Ascending aorta (tissue), 2 donors: ENCODE measurements at places on chromosomes 12 and 14.

- H3K4me1 ChIP-seq: no peaks in the 10 kb centered on the region
- no peak overlapping the region for H3K27ac ChIP-seq
- no peaks in the 10 kb centered on the region for H3K27me3 ChIP-seq
- DNase-seq: no peak
Observed at GRCh38 chr14:102351023-102351422, 11.7 kb downstream of the CINP start.

DNA sequence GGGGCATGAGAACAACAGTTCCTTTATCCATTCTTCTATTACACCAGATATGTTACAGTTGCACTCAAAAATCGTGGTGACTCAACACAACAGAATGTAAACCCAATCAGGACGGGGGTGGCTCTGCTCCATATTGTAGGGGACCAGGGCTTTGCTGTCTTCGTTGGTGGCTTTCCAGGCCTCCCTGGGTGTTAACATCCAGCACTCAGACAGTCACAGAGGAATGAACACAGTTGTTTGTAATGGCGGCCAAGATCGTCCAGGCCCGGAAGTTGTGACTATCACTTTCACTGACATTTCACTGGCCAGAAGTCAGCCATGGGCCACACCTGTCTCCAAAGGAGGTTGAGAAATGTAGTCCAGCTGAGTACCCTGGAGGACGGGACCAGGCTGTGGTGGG, 204.1 kb downstream of the CACNA1C start:
- no peak overlapping the region for H3K4me3 ChIP-seq
- H3K27ac ChIP-seq: no peak overlapping the region
- no peaks in the 10 kb centered on the region for H3K36me3 ChIP-seq
- no peaks in the 10 kb centered on the region for H3K4me1 ChIP-seq

- no peaks in the 10 kb centered on the region for H3K36me3 ChIP-seq
- DNase-seq: no peak
- peaks cover 12% of the 10 kb centered on the region for H3K4me1 ChIP-seq
- peak overlapping the region; percentile 89 for H3K27ac ChIP-seq
- H3K4me3 ChIP-seq: no peak overlapping the region
Observed at GRCh38 chr12:124743479-124744272, 120.0 kb downstream of the SCARB1 start.

DNA sequence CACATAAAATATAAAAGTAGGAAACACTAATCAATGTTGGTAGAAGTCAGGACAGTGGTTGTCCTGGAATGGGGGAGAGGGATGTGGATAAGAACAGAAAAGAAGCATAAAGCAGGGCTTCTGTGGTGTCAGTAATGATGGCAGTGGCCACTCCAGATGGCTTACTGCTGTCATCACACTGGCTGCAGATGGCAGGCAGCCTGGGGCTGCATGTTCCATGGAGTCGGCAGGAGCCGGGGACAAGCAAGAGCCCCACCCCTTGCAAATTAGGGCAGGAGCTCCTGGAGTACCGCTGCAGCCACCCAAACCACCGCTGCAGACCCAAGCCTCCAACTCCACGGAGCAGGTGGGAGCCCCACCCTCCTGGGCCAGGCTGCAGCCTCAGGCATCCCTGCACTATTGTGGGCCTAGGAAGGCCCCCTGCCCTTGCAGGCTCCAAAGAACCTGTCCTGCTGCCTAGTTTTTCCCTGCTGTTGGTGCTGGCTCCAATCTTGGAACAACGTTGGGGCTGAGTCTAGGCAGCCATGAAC, 28.8 kb upstream of the SLC5A8 start:
- H3K4me1 ChIP-seq: no peaks in the 10 kb centered on the region
- no peaks in the 10 kb centered on the region for H3K27me3 ChIP-seq

DNA sequence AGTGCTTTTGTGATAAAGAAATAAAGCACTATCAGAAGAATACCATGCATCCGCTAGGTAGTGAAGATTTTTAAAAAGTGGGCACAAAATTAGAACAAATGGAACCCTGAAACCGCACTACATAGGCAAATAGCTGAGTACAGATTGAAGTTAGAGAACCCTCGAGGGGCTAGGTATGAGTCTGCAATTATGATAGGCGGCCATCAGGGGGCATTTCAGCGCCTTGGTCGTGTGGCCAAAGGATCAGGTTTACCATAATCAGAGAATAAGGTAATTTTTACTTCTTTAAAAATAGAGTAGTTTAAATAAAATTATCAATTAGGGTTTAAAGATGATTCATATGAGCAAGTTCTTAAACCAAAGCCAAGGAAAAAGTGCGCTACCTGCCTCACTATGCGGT, 129.8 kb downstream of the TMX1 start:
- no peak overlapping the region for H3K4me3 ChIP-seq
- H3K36me3 ChIP-seq: no peaks in the 10 kb centered on the region
- no peaks in the 10 kb centered on the region for H3K27me3 ChIP-seq
- no peak overlapping the region for H3K27ac ChIP-seq
- DNase-seq: no peak

- H3K4me1 ChIP-seq: peaks cover 2% of the 10 kb centered on the region
- peaks cover 54% of the 10 kb centered on the region for H3K36me3 ChIP-seq
- H3K27me3 ChIP-seq: no peaks in the 10 kb centered on the region
- no peak overlapping the region for H3K4me3 ChIP-seq
- no peak overlapping the region for H3K27ac ChIP-seq
Observed at GRCh38 chr12:68814490-68815231, 6.7 kb downstream of the MDM2 start.

DNA sequence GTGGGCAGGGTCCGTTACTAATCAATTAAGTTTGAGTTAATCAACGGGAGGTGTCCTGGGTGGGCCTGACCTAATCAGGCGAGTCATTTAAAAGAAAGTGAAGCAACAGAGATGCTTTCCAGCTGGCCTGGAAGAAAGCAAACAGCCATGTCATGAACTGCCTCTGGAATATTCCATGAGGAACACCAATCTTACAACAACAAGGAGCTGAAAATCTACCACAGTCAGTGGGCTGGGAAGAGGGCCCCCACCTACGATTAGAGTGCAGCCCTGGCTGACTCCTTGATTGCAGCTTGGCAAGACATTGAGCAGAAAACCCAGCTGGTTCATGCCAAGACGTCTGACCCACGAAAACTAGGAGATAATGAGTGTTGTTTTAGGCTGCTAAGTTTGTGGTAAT, 56.2 kb downstream of the SSPN start:
- H3K27me3 ChIP-seq: no peaks in the 10 kb centered on the region
- no peaks in the 10 kb centered on the region for H3K4me1 ChIP-seq
- DNase-seq: no peak
- H3K27ac ChIP-seq: peak overlapping the region; percentile 50

DNA sequence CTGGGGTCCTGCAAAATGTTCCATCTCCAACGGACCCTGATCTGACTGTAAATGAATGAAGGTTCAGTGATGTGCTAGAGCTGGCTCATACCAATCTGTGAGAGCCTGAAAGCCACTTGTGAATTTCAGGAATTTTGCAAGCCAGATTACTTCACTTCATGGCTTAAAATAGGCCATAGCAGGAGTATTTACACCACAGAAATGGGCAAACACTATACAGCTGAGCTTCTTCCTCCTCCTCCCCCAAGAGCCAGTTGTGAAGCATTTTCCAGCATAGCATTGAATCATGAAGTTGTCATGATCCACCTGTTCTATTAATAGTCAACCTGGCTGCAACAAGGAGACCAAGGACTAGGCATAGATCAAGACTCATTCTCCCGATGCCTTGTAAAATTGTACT, 141.3 kb upstream of the RASSF8 start:
- no peak for DNase-seq
- no peak overlapping the region for H3K27ac ChIP-seq
- no peaks in the 10 kb centered on the region for H3K27me3 ChIP-seq
- H3K4me1 ChIP-seq: no peaks in the 10 kb centered on the region
- H3K36me3 ChIP-seq: no peaks in the 10 kb centered on the region
- H3K4me3 ChIP-seq: no peak overlapping the region

DNA sequence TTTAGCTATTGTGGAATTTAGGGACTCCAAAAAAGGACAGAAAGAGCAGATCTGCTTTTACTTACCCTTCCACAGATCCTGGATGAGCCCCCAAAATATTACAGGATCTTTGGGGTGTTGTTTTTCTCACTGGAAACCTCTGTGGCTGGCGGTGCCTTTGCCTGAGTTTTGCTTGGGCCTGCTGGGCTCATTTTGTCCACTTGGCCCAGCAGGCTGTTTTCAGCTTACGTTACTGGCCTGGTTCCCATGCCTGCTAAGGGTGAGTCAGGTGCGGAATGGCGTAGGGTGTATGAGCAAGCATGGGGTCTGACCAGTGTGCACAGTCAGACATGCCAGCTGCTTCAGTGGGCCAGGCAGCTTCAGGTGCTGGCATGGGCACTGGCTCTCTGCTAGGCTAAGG, 45.8 kb downstream of the HSD17B6 start:
- H3K27me3 ChIP-seq: no peaks in the 10 kb centered on the region
- no peak overlapping the region for H3K27ac ChIP-seq
- no peak for DNase-seq
- H3K4me3 ChIP-seq: no peak overlapping the region
- H3K36me3 ChIP-seq: no peaks in the 10 kb centered on the region
- no peaks in the 10 kb centered on the region for H3K4me1 ChIP-seq

GRCh38 chr14:22531451-22532344, 57.3 kb downstream of the DAD1 start:
- peaks cover 7% of the 10 kb centered on the region for H3K4me1 ChIP-seq
- DNase-seq: no peak
- H3K36me3 ChIP-seq: no peaks in the 10 kb centered on the region
- peak overlapping the region; percentile 72 for H3K27ac ChIP-seq

DNA sequence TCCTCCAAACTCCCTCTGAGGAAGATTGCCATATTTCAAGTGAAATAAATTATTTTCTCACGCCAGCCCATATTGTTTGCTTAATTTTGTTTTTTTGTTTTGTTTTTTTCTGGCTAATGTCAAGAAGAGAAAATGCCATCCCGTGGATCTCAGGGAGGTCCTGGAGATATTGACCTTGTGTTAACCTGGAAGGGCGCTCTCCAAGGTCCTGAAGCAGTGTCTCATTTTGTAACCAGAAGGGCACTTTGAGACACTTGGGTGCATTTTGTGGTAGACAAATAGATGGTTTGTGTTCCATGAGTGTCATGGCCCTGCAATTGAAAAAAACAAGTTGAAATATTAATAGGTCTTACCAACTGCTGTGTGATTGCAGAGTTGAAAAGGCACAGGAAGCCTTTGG, 268.9 kb downstream of the SUDS3 start:
- H3K4me1 ChIP-seq: no peaks in the 10 kb centered on the region
- no peak overlapping the region for H3K27ac ChIP-seq
- H3K4me3 ChIP-seq: no peak overlapping the region
- no peaks in the 10 kb centered on the region for H3K36me3 ChIP-seq
- DNase-seq: no peak

DNA sequence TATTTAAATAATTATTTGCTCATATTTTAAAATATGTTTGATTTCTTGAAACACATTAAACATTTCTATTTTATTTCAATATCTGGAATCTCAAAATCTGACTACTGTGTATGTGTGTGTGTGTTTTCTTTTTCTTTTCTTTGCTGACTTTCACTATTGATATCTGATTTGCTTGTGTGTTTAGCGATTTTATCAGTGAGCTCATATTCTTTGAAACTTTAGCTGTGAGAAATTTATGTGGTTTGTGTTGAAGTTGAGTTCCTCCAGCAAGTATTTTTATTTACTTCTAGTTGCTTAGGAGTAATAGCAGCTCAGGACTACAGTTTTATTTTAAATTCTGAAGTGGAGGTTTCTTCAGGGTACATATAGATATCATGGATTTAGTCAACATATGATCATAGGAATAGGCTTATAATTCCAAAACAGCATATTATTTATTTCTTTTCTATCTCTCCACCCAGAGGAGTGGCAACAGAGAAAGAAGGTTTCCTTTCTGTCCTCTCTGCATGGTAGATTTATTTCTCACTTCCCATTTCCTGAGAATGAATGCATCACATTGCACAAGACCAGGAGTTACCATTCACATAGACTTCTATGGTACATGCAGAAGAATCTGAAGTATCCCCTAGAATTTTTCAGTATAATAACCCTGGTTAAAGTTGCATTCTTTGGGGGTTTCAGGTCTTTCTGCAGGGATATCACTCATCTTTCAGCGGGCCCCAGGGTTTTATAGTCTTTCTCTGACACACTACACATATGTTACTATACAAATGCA, 60.5 kb downstream of the PTPRQ start:
- no peak overlapping the region for H3K4me3 ChIP-seq
- no peaks in the 10 kb centered on the region for H3K27me3 ChIP-seq
- no peaks in the 10 kb centered on the region for H3K4me1 ChIP-seq
- H3K36me3 ChIP-seq: no peaks in the 10 kb centered on the region

DNA sequence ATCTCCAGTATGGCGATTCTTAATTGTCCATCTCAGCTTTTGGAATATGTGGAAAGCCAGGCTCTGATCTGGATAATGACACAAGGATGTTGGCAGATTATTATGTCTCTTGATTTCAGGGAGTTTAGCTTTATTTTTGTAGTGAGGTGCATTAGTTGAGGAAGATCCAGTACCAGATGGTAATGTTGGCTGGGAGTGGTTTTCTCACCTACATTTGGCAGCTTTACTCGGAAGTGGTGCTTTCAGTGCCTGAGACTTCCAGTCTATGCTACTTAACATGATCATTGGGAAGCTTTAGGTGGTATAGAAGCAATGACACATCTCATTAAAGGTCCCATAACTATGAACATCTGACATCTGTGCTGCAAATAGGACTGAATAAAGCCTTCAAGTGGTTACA, 7.5 kb downstream of the SLC15A5 start:
- no peaks in the 10 kb centered on the region for H3K27me3 ChIP-seq
- H3K36me3 ChIP-seq: no peaks in the 10 kb centered on the region
- H3K4me1 ChIP-seq: no peaks in the 10 kb centered on the region
- H3K27ac ChIP-seq: no peak overlapping the region
- no peak for DNase-seq

DNA sequence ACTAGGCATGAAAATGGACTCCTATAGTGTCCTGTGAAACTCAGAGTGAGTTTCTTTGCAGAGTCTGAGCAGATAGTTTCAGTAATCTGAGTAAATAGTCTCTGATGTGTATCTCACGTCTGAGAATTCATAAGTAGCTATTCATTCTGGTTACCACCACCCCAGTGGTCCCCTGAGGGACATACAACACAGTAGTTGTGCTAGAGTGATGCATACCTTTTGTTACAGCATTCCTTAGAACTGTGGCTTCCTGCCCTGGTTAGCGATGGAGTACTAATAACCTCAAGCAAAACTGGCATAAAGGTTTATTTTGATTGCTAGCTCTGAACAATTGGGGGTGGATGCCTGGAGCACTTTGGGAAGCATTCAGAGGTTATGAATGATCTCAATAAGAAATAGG, 114.7 kb downstream of the DAAM1 start:
- DNase-seq: no peak
- H3K4me3 ChIP-seq: no peak overlapping the region
- peaks cover 11% of the 10 kb centered on the region for H3K4me1 ChIP-seq
- H3K27me3 ChIP-seq: no peaks in the 10 kb centered on the region
- no peaks in the 10 kb centered on the region for H3K36me3 ChIP-seq
- no peak overlapping the region for H3K27ac ChIP-seq

- DNase-seq: no peak
- no peaks in the 10 kb centered on the region for H3K36me3 ChIP-seq
- H3K4me3 ChIP-seq: peak overlapping the region; percentile 93
- peaks cover 46% of the 10 kb centered on the region for H3K4me1 ChIP-seq
Observed at GRCh38 chr14:65100922-65101541, 1.3 kb downstream of the MAX start.
